Cerebellar nuclear complex (tissue), 1 donor: ENCODE measurements at places on chromosomes 7 and 10.

- no peak for DNase-seq
Measured at GRCh38 chr7:132412435-132412834, 163.8 kb downstream of the PLXNA4 start.

- no peak for DNase-seq
Measured at GRCh38 chr7:96400001-96400400, 78.1 kb upstream of the SLC25A13 start.

DNA sequence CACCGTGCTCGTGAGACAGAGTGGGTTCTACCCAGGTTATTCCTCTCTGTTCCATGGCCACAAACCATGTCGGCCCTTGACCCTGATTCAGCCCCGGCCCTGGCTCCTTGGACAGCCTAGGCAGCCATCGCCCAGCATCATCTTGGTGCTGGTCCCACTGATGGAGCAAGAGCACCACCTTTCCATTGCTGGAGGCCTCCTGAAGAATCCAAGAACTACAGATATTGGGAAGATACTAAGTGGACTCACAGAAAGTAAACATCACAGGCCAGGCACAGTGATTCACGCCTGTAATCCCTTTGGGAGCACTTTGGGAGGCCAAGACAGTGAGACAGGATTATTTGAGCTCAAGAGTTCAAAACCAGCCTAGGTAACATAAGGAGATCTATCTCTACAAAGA lies 125.1 kb downstream of the NT5C2 start:
- no peak for DNase-seq

DNA sequence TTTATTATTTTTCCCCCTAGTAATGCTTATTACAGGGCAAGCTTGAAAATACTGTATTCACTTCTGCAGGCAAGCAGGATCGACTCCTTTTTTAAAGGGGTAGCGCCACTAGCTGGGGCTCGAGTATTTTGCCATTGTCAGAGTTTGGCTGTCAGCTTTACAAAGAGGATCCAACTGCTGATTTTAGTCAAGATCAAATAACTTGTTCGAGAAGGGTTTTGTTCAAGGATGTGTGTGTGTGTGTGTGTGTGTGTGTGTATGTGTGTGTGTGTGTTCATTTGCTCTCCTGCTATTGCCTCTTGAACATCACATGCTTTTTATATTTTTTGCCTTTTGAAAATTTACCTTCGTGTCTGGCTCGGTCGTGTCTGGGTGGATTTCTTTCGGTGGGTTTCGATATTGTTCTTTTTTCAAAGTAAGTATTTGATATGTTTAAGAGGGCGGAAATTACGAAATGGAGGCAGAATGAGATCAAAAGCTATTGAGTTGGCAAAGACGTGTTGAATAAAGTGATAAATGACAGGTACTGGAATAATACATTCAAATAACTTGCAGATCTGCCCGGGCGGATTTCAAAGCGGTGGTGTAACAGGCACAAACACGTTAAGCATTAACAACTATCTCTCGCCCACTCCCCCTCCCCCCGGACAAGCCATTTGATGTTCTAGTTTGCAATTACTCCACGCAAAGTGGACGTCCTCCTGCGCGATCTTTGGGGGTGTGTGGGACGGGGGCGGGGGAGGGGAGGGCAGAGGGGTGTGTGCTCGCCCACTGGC lies 1.1 kb downstream of the ARID5B start:
- no peak for DNase-seq

GRCh38 chr10:57706576-57707299 lies 561.0 kb downstream of the IPMK start:
- DNase-seq, result no peak
